ENCODE measurements at places on chromosomes 6 and 20. TPM values are rescaled to one million over a fixed set of nuclear protein-coding genes. Genes with fewer than 3 reads are reported as not detected.
A peak's percentile ranks its signal among the peaks of the same experiment; 100 is the strongest.

ZBTB9 gene
- total RNA-seq, result 8.9 TPM

C4B gene
- 49.2 TPM for total RNA-seq

MICB gene
- total RNA-seq, result 1.3 TPM

ARMH2 gene
- total RNA-seq, result not detected

MYO6 gene
- total RNA-seq, result 50.1 TPM

HTR1B gene
- 2.8 TPM for total RNA-seq

MOXD1 gene
- 4.0 TPM for total RNA-seq

SLC35B2 gene
- 59.9 TPM for total RNA-seq

DNA sequence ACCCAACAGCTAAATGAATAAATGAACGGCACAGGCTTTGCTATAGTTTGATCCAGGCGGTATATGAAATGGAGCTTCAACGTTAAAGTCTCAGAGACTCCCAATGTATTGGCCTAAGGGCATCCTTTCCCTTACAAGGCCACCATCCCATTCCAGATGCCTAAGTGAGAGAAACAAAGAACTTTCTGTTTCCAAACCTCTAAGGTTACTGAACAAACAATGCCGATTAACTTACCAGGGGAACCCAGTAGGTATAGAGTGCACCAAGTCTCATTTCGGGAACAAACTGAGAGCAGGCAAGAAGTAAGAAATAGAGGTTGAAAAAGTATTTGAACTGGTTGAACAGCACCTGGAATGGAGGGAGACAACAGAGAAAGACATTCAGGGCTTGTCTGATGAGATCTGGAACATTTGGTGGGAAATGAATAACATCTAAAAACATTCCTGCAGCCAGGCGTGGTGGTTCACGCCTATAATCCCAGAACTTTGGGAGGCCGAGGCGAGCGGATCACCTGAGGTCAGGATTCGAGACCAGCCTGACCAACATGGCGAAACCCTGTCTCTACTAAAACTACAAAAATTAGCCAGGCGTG, 42.5 kb downstream of the ATP9A start:
- DNase-seq, result no peak

DNA sequence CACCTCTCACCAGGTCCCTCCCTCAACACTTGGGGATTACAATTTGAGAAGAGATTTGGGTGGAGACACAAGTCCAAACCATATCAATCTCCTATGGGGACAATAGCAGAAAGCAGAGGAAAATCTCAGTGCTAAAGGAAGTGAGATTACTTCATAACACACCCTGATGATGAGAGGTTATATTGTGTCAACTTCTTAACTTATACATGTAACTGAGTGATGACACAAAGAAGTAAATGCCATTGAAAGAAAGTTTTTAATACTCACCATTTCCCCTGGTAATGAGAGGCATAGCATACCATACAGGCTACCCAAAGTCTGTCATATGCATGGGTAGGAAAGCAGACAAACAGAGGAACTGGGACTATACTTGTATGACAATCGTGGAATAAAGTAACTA, 137.2 kb downstream of the MMUT start:
- DNase-seq, result no peak

DNA sequence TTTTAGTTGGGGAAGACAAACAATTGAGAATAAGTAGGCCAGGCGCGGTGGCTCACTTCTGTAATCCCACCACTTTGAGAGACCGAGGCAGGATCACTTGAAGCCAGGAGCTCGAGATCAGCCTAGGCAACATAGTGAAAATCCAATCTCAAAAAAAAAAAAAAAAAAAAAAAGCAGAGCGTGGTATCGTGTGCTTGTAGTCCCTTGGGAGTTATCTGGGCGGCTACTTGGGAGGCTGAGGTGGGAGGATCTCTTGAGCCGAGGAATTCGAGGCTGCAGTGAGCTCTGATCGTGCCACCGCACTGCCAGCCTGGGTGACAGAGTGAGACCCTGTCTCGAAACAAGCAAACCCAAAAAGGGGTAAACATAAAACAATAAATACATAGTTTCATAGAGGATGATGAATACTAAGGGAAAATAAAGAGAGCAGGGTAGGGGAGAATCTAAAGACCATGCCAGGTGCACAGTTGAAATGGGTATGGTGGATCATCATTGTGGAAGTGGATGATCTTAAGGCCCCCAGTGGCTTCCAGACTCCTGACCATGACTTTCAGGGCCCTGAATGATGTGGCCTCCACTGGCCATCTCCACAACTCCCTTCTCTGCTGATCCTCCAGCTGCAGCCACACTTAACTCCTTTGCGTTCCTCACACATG, 947 bp downstream of the POFUT1 start:
- no peak for DNase-seq

- no peak for DNase-seq
Measured at GRCh38 chr6:17013701-17014100, 88.1 kb upstream of the STMND1 start.

DNA sequence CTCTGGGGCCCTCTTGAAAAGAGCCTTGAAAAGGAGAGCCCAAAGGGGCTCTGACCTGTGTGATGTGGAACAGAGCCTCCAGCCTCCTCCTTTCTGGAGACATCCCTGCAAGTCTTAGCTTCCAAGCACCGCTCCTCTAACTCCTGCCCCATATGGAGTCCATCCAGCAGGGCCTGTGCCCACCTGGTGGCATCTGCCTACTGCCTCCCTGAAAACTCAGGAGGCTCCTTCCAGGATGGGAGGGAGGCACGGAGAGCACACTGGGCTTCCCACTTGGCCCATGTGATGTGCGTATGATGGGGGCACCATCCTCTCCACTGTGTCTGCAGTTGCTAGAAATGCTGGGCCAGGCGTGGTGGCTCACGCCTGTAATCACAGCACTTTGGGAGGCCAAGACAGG, 98.1 kb downstream of the SYNDIG1 start:
- DNase-seq, result no peak

DNA sequence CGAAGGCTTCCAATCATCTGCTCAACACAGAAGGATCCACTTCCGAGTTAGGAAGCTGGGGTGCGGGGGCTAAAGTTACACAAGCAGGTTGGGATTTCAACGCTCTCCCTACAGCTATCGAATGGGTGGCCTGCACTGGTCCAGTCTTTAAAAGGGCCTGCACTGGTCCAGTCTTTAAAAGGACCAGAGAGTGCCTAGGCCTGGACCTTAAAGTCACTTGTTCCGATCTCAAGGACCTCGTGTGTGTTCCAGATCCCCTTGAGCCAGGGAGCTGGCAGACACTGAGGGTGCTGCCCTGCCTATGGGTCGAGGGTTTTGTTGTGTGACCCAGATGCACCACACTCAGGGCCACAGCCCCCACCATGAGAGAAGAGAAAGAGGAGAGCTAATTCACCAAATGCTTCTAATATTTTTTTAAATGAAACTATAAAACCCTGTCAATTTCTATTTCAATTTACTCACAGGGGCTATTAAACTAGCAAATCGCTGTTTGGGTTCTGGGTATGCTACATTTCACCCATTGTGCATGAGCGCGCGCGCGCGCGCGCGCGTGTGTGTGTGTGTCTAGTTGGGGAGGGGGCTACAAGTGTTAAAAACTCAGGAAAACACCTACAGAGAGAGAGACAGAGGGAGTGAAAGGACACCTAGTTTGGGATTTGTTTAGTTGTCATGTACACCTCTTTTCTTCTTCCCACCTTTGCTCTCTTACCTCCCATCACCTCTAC, 7.5 kb downstream of the TFAP2B start:
- DNase-seq, result no peak

GRCh38 chr20:50333812-50334211, 143.2 kb downstream of the CEBPB start:
- peak; percentile 47 for DNase-seq

- no peak for DNase-seq
Measured at GRCh38 chr6:40252531-40253258, 318.4 kb upstream of the MOCS1 start.

GRCh38 chr20:51385646-51386530, 156.6 kb downstream of the NFATC2 start:
- no peak for DNase-seq

DNA sequence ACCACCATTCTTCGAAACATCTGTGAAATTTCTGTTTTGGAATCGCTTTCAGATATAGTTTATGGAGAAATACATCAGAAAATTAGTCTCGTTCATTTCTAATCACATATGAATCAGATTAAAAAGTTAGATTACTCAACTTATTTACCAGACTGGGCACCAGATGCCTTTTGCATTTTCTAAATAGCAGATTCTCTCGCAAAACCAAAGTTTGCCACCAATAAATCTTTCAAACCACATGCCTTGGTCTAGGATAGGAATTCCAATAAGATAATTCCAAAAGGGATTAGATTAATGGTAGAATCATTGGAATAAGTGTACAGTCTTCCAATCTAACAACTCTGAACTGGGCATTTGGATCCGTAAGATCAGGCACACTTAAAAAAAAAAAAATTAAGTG, 160.4 kb upstream of the TAB2 start:
- no peak for DNase-seq

- DNase-seq, result no peak
Measured at GRCh38 chr20:62029949-62030348, 35.7 kb downstream of the TAF4 start.

DNA sequence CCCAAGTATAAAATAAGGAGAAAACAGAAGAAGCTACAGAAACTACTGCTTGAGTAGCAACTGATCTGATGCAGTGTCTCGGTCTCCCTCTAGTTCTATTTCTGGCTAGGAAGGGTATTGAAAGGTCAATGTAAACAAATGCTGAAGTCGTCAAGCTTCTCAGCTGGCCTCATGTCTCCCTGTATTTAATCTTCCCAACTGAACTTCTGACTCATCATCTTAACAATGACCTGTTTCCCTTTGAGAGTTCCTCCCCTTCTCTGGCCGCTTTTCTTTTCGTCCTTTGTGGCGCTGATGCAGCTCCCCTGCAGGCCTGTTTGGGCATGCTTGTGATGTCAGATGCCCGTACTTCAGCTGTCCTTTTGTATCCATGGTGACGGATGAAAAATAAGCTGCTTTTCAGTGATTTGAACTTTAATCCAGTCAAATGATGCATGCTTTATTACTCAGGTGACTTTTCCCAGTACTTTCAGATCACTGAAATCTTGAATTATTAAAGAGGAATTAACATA, 7.8 kb upstream of the LCA5 start:
- DNase-seq, result peak; percentile 86

DNA sequence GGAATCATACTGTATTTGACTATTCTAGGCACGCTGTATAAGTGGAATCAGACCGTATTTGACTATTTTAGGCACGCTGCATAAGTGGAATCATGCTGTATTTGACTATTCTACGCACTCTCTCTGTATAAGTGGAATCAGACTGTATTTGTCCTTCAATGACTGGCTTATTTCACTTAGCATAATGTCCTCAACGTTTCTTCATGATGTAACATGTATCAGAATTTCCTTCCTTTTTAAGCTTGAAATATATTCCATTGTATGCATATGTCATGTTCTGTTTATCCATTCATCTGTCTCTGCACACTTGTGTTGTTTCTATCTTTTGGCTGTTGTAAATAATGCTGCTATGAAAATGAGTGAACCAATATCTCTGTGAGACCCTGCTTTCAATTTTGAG, 5.7 kb downstream of the CCDC170 start:
- no peak for DNase-seq

DNA sequence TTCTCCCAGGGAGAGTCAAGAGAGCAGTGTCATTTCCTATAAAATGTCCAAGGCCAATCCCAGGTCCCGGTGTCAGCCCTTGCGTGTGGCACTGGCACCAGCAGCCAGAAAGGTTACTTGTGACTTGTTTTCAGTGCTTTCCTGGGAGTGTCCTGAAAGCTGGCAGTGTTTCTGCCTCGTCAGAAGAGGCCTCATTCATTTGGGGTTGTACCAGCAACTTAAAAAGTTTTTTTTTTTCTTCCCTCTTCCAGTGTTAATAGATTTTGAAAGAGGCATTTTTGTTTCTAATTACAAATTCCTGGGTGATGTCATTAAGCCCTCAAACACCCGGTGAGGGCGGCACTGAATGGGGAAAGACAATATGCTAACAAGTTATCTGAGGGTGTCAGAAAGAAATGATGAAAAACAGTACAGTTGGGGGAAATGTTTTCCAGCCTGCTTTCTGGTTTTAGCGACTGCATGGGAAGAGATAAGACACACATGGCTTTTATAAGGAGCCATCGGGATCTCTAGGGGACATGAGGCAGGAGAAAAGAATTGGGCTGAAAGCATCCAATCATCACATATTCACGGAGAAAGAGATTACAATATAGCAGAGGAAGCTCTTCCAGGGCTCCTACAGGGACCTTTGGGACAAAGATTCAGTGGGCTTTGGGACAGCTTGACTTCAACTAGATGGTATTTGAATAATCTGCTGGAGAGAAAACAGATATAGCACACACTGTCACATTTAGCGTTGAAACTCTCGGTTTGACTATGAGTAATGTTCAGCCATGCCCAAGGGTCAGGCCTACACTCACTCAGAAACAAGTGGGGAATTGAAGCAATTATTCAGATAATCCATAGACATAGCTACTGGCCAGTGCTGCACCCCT, 153.0 kb downstream of the BCAS1 start:
- peak; percentile 44 for DNase-seq

DNA sequence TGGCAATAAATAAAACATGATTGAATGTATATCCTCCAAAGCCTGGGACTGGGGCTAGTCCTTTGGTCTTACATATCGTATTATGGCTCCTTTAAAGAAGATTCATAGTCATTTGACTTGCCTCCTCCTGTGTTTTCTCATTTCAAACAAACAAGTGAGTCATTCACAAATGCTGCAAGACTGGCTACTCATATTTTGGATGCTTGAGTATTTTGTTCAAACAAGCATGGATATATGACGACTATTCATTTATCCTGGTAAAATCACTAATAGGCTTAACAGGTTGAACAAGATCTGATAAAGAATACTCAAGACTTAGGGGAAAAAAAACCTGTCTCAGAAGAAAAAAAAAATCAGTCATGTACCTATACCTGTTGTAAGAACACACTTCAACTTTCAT, 111.1 kb upstream of the CCDC28A start:
- DNase-seq, result no peak

DNA sequence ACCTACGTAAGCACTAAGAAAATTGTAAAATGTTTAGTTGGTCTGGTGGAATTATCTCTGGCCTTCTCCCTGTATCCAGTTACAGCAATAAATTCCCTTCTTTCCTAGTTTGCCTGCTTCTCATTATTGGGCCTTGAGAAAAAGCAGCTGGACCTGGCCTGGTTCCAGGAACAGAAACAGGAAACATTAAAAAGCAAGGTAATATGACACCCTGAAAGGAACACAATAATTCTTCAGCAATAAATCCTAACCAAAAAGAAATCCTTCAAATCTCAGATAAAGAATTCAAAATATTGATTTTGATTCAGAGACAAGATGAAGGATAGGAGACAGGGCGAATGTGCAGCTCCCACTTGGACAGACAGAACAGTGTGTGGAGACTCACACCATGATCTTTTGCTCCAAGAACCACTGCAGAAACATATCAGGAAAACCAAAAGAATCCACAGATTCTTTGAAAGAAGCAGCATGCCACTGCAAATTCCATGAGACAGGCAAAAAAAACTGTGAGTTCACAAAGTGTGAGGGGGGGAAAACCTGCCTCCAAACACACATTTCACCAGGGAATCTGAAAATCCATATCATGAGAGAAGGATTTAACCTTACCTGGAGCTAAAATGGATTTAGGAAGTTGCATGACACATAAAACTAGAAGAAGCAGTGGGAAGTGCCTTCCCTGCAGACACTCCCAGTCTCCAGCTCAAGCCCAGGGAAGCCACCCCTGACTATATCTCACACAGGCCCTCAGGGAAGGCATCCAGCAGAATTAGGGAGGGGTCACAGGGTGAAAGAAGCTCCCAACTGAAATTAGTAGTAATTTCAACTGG, 28.9 kb downstream of the TREM1 start:
- peak; percentile 76 for DNase-seq
